Activated naive CD4-positive, alpha-beta T cell (primary cell): ENCODE measurements at places on chromosomes 11 and 22.

DNA sequence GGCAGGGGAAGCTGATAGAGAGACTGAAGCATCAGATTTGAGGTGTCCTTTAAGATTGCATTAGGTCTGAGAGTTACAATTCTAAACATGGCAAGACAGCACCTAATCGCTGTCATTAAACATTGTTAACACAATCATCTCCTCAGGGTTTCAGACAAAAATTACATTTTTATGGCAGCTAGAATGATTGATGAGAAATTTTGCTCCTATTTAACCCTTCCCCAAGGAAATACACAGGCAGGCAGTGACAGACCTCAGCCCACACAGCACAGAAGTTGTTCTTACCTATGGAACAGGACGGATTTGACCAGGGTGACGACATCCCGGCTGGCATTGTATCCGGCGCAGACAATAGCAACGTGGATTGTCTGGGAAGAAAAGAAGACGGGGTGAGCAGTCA, 294.3 kb downstream of the LARGE1 start:
- no peak for DNase-seq

GRCh38 chr11:67545280-67545679, 22.0 kb upstream of the CABP2 start:
- no peak for DNase-seq

- DNase-seq: no peak
Measured at GRCh38 chr11:2886191-2886894, 768 bp upstream of the CDKN1C start.

DNA sequence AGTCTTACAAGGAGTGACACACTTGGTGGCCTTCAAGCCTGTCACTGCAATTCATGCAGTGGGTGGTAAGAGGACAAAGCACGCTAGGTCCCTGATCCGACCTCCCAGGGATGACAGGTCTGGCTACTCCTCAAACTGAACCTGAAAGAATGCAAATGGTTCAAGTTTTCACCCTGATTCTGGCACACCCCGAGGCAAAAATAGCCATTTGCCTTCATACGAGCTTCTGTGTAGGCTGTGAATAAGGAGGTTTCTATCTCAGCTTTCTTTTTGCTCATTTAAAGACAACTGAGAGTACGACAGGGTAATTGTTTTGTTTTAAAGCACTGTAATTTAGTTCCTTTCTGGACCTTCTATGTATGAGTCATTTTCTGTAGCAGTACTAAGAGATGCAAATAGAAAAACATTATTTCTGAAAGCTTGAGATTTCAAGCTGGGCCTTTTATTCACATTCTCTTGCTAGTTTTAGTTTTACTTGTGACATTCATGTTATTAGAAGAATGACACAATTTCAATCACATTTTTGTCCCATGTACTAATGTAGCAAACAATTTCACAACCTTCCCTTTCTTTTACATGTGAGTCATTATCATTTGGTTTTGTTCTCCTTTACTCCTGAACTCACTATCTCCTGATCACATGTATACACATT, 56.6 kb upstream of the FDX1 start:
- no peak for DNase-seq

DNA sequence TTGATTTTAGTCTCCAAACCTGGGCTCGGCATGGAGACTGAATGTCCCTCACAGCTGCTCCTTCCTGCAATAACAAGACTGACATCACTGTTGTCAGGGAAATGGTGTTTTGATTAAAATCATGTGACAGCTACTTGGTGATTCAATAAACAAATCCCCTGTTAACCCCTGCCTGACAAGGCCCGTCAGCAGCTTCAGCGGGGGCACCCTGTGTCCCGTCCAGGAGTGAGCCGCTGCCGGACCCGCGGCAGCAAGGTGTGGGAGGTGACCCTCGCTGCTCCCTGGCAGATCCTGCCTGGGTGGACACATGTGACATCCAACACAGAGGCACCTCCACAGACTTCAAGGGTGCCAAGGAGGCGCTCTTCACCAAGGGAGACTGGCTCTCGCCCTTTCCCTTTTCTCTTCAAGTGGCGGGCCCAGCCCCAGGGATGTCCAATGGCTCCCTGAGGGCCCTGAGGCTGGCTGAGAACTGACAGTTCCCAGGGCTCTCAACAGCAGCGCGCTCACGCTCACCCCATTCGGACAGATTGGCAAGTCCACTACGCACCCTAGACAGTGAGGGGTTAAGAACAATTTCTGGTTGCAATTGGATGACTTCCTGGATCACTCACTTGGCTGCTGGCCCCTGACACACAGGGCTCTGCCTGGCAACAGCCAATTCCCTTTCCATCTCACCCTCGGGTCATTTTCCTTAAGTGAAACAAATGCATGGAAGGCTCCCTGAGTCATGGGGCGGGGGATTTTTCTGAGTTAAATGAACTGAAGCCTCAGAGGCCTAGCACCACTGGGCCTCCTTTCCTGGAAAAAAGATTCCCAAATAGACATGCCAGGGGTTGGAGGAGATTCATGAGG, 30.7 kb downstream of the PPP2R1B start:
- DNase-seq: no peak

- no peak for DNase-seq
Measured at GRCh38 chr11:67027483-67027930, 4.6 kb downstream of the SYT12 start.

- DNase-seq: no peak
Measured at GRCh38 chr11:108857382-108857781, 192.5 kb downstream of the DDX10 start.

DNA sequence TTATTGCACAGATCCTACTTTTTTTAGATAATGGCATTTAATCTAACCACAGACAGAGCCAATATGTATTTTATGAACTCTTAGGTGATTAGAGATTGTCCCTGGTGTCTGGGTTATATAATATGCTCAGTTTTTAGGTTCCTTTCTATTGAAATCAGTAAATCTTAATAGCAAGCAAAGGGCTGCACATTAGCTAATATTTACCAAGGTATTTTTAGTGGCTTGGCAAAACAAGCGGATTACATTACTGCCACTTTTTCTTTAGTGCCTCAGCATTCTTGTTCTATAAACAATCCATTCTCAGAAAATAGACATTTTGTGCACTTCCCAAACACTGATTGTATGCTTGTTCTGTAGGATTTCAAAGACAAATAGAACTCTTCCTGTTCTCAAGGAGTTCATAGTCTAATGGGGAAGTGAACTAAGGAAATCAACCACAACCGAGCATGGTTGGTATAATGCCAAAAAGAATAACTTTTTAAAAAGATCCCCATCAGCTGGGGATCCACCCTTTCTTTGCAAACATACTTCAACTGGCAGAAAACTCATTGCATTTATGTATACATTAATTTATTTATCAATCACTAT, 23.8 kb downstream of the KCNJ1 start:
- DNase-seq: no peak

- DNase-seq: peak; percentile 15
Measured at GRCh38 chr11:63866211-63866610, 27.3 kb downstream of the MARK2 start.

DNA sequence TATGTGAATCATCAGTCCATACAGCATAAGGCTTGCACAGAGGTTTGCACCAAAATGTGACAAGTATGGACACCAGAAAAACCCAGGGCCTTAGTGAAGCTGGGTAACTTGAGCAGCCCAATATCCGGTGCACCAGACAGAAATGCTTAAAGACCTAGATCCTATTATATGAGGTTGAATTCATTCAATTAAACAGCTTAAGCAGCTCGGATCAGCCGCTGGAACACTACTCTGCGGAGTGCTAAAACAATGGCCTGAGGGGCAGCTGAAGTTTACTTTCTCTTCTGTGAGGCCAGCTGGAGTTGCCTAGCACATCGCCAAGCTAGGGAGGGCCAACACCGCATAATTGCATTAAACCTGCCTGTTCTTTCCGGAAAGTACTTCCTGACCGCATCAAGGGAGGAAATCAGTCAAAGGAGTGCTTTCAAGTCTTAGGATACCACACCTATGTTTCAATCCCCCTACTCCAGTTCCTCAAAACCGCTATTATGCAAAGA, 17.0 kb upstream of the FAM181B start:
- DNase-seq: no peak

GRCh38 chr11:122979103-122979814, 2.4 kb downstream of the BSX start:
- no peak for DNase-seq

DNA sequence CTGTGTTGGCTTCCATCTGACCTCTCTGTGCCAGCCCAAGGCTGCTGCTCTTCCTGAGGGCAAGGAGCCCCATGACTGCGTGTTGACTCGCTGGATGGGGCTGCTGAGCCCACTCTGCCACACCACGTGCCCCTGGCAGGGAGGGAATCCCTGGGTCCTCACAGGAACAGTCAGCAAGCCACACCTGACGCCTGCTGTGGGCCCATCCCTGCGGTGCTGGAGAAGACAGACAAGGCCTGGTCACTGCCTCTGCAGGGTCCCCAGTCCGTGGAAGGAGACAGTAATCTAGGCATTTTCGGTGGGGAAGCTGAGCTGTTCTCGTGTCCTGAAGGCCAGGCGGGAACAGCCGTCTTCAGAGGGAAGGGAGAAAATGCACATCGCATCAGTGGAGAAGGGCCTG, 10.6 kb upstream of the PPP6R3 start:
- DNase-seq: no peak

GRCh38 chr11:78878631-78879030, 304.0 kb upstream of the NARS2 start:
- no peak for DNase-seq

DNA sequence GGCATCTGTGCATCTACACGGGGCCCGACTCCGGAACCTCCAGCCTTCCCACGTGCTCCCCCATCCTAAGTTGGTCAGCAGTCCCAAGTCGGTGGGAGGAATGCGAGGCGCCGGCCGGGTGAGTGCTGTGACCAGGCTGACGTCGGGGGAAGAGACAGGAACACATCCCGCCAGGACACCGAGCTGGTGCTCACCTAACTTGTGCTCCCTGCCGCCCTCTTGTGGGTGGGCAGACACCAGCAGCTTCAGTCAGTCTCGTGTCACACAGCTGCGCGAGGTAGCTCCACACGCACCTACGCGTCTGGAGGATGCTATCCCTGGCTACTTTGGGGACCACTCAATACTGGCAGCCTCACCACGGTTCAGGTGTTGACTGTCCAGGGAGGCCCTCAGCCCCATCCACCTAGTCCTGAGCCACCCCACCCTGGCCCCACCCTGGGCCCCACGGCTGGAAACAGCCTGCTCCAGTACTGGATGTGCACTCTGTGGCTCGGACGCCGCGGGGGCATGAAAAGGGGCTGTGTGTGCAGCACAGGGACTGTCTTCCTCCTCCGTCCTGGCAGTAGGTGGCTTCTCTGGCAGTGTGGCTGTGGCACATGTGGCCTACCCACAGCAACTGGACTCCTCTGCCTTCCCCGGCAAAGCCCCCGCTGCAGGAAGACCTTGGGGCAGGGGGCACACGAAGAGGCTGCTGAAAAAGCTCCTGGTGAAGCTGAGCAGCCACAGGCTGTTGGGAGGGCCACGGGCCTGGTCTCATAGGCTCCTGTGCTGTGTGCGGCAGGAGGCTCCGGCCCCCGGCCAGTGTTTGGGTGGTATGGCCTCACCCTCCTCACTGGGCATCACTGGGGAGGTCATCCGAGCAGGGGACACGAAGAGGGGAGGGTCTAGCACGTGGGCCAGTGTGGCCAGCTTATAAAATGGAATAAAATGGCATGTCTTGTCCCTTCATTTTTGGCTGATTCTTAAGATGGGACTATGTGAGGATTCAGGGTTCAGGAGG, 11.2 kb upstream of the BID start:
- peak; percentile 63 for DNase-seq
